ENCODE measurements at places on chromosomes 12 and 14. TPM values are rescaled to one million over a fixed set of nuclear protein-coding genes. Genes with fewer than 3 reads are reported as not detected.

Gene RBP5
- total RNA-seq = 0.53 TPM

Gene LHX5
- not detected for total RNA-seq

Gene KRT75
- total RNA-seq = not detected

Gene CNTN1
- 3.6 TPM for total RNA-seq

Gene ZNF26
- total RNA-seq = 17.9 TPM

Gene KRT85
- not detected for total RNA-seq

Gene KRT3
- 0.57 TPM for total RNA-seq
